ENCODE measurements at places on chromosomes 2 and 18.

GRCh38 chr18:74806073-74806472, 208.4 kb downstream of the ZNF407 start:
- no peak for DNase-seq

GRCh38 chr18:8050616-8051329, 483.7 kb downstream of the PTPRM start:
- DNase-seq = no peak

DNA sequence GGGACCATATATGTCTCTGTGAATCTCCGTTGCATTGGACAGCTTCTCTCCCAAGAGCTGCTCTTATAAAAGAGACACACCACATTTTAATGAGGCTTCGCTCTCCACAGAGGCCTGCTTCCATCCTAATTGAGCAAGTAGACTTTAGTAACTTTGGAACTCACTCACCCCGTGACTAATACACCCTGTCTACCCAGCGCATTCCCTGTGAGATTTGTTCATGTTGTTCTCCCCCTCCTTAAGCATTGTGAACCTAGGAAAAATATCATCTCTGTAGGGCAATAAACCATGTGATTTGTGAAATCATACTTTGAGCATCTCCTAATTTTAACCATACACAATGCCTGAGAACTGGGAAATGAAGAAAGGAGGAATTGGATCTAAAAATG, 56.9 kb downstream of the MCFD2 start:
- no peak for DNase-seq

- no peak for DNase-seq
Measured at GRCh38 chr2:46315103-46315890, 18.1 kb downstream of the EPAS1 start.

DNA sequence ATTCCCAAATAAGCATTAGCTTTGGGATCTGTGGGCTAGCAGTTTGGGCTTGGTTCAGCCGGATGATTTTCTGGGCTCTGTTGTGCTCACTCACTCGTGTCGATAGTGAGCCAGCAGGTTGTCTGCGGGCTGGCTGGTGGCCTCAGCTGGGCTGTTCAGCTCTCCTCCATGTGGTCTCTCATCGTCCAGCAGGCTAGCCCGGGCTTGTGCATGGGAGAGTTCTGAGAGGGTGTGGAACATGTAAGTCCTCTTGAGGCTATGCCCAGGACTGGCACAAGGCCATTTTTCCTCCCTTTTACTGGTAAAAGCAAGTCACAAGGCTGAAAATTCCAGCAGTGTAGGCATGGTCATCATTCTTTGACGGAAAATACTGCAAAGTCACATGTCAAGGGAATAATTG, 38.5 kb downstream of the NTSR2 start:
- no peak for DNase-seq

DNA sequence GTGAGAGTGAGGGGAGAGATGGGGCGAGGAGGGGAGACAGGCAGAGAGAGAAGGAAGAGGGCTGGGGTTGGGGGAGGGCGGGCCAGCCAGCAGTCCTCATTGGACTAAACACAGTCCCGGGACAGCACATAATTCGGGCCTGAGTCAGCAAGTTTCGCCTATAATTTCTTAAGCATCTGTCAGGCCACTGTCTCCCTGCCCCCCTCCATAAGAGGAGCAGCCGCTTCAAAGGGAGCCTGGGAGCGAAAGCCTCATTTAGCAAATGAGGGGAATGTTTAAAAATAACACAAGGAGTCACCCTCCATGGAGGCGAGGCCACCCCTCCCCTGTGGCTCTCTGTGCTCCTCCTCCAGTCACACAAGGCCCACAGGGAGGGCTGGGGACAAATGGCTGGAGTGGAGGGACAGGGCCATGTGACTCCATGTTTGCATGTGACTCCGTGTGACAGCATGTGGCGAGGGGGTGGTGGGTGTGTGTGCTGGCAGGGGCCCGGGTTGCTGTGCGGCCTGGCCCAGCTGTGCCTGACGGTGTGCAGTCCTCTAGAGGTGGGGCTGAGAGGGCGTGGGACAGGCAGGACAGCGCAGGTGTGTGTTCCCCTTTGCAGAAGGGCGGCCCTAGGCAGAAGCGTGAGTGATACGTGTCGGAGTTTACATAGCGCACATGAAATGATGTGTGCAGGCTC, 162.4 kb downstream of the CELF4 start:
- no peak for DNase-seq

- no peak for DNase-seq
Measured at GRCh38 chr2:73980566-73980965, 4.1 kb upstream of the TET3 start.

DNA sequence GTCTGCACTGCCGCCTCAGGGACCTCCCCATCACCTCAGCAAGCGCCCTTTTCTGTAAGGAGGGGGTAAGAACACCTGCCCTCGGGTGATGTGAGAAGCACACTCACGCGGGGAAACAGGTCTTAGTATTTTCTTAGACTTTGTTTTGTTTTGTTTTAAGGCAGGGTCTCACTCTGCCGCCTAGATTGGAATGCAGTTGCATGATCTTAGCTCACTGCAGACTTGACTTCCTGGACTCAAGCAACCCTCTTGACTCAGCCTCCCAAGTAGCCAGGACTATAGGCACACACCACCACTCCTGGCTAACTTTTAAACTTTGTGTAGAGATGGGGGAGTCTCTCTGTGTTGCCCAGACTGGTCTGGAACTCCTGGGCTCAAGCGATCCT, 37.1 kb downstream of the RAMP1 start:
- no peak for DNase-seq

DNA sequence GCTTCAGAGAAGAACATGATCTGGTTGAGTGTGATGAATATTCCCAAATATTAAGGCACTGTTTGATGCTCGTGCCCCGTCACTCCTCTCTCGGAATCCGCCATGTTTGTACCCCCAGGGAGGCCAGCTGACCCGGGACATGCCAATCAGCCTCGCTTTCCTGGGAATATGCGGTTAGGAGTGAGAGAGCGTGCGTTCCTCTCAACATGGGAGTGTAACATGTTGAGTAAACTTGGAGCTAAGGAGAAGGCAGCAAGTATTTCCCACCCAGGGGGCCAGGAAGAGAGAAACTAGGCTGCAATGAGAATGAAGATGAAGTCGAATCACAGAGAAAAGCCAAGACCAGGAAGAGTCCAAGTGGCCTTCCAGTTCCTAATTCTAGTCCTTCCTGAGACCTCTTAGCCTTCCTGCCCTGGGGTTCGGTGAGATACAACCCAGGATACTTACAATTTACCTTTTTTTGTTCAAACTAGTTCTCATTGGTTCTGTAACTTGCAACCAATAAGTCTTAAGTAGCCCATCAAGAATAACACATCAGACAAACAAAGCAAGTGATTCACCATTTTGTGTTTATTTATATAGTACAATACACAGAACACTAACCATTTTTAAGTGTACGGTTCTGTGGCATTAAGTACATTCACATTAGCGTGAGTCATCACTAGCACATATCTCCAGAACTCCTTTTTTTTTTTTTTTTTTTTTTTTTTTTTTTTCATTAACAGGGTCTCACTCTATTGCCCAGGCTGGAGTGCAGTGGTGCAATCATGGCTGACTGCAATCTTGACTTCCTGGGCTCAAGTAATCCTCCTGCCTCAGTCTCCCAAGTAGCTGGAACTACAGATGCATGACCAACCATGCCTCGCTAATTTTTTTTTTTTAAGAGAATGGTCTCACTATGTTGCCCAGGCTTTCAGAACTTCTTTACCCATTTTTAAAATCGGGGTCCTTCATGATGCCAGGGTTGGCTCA, 36.4 kb upstream of the SLC1A4 start:
- no peak for DNase-seq
